ENCODE measurements at places on chromosomes 16 and 17.

DNA sequence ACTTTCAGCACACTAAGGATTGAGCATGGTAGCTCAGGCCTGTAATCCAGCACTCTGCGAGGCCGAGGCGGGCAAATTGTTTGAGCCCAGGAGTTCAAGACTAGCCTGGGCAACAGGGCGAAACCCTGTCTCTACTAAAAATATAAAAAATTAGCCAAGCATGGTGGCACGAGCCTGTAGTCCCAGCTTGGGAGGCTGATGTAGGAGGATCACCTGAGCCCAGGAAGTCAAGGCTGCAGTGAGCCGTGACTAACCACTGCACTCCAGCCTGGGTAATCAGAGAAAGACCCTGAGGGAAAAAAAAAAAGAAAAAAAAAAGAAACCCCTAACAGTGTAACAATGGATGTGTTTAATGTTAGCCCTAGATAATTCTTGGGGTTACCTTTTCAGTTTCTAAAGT is 24.0 kb downstream of the PARN start:
- DNase-seq = no peak

DNA sequence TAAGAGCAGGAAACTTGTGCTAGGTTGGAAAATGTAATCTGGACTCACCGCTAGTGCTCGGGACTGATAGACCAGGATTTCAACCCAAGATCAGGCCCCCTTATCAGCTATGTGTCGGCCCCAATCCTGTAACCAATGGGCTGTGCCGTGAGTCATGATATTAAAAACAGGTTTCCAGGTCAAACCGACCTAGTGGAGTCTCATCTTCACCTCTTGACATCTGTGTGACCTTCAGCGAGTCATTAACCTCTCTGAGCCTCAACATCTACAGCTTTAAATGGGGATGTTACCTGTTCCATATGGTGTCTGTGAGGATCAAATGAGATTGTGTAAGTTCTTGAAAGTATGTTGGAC is 512 bp downstream of the PMM2 start:
- peak; percentile 14 for DNase-seq

DNA sequence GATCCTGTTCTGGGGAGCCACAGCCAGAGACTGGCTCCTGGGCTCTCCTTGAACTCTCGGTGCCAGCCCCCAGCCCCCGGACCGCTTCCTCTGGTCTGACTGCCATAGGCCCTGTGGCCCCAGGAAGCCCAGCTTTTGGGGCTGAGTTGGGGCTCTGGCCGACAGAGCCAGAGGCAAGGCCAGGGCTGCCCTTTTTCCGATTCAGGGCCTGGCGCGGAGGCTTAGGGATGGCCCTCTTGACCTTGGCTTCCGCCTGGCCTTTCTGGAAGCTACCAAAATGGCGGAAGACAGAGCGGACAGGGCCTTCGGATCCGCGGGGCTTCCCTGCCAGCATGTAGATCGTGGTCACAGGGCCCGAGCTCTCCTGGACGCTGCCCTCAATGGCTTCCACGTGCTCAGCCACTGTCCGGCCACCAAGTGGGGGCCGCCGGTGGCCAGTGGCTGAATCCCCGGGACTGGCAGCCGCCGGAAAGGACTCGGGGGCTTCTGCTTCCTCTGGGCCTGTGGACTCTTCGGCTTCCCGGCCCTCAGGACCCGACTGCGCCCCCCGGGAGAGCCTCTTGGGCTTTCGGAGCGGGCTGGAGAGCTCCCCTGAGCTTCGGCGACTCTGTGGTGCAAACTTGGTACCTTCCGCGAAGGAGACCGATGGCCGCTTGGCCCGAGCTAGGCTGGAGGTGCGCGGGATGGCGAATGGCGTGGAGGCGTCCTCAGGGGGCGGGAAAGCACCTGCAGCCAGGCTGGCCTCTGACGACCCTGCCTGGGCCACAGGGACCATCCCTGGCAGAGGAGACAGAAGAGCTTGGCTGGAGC is 6.4 kb upstream of the SLC43A2 start:
- no peak for DNase-seq

DNA sequence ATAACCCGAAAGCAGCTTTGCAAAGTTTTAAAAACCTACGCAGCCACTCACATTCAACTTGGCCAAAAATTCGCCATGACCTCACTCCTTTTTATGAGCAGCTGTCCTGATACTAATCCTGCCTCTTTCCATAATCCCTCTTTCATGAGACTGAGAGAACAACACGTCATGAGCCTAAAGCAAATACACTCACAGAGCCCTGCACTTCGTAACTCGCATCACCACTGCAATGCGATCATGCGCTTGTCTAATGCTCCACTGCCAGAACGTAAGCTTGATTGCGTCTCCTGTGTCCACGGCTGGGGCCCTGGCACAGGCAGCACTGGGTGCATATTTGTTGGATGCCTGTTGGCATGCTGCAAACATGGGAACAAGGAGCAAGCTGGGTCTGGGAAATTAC is 36.2 kb downstream of the CDRT4 start:
- no peak for DNase-seq

DNA sequence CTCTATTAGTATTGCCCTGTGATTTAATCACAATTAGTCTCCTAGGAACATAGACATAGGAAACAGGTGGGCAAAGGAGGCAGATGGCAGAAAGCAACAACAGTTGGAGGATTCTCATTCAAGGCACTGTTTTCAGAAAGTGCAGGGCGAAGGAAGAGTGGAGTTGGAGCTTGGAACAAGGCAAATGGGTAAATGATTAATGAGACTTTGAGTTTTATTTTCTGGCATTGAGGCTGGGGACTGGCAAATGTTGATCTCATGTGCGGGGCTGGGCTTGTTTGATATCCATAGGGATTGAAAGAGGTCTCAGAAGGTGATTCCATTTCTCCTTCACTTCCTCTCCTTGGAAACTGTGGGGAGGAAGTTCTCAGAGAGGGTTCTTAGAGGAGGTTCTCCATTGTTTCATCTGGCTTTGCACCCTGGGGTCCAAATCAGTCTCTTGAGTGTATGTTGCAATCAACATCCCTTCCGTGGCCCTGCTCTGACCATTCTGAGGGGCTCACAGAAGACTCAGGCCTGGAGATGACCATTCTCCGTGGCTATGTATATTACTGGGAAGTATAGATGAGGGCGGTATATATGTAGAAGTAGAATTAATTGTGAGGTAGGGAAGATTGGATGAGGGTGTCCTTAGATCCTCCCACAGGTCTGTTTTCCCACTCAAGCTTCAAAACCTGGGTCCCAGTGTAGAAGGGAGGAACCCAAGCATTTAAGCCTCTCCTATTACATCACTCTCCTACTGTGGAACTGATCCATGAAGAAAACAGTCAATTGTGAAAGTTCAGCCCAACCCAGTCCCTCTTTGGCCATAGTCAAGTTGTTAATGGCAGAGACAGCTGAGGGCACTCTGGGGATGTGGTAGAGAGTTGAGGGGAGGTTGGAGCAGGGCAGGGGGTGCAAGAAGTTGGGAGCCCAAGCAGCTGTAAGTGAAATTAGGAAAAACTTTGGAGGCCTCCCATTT is 36.5 kb upstream of the SRSF1 start:
- DNase-seq = no peak

GRCh38 chr17:44314524-44314868 is 6.1 kb downstream of the RUNDC3A start:
- no peak for DNase-seq

DNA sequence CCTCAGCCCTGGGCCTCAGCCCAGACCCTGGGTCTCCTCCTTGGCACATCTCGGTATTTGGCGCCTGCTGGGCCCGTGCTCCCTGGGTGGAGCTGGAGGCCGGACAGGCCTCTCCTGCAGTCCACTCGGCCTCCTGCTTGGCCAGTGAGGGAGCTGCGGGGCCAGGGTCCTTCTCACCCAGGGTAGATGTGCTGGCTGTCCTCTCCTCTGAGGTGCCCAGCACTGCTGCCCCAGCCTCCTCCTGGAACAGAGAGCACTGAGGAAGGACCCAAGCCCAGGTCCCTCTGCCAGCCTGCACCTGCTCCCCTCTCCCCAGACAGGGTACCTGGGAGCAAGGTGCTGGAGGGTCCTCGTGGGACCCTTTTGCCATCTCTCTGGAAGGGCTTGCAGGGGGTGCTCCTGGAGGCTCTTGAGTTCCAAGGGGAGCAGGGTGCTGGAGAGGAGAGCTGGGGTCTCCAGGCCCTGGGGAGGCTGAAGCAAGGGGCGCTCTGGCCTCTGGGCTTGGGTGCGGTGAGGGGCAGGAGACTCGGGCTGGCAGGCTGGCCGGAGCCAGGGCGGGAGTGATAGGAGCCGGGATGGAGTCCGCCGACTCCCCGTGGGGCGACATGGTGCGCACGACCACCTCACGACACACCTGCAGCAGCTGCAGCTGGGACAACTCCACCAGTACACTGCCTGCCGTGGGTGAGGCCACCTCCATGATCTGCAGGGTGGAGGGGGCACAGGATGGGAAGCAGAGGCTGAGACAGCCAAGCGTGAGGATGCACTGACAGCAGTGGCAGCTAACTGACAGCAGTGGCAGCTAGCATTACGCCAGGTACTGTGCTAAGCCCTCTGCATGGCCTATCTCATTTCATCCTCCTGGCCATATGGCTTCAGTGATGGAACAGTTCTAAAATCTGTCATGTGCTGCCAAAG is 17.8 kb downstream of the TSPOAP1 start:
- no peak for DNase-seq

DNA sequence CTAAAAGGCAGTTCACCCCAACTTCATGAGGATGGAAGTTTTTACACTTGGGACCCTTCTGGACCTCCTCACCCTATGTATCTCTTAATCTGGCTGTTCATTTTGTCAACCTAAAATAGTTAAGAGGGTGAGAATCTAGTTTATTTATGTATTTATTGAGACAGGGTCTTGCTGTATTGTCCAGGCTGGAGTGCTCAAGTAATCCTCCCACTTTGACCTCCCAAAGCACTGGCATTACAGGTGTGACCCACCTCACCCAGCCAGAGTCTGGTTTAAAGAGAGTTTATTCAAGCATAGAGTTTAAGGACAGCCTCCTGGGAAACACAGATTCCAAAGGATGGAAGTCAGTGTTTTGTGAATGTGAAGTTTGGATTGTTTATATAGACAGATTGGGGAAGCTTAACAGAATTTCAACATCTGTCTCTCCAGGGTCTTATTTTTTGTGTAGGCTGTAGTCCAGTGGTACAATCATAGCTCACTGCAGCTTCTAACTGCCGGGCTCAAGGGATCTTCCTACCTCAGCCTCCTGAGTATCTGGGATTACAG is 8.0 kb upstream of the APPBP2 start:
- DNase-seq = no peak

DNA sequence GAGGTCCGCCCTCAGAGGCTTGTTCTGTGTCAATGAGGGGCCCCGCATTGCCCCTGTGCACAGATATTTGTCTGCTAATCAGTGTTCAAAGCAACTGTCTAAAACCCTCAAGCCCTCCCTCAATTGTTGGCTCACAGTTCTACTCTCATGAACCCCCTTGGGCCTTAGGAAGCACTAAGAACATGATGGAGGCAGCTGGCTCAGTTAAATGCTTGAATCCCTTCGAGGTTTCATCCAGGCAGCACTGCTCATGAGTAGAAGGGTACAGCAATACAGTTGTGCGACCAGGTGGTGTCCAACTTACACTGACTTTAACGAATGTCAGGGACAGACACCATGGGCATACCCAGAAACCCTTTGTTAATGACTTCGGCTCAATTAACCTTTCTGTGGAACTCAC is 89.2 kb upstream of the WSCD1 start:
- DNase-seq = no peak

DNA sequence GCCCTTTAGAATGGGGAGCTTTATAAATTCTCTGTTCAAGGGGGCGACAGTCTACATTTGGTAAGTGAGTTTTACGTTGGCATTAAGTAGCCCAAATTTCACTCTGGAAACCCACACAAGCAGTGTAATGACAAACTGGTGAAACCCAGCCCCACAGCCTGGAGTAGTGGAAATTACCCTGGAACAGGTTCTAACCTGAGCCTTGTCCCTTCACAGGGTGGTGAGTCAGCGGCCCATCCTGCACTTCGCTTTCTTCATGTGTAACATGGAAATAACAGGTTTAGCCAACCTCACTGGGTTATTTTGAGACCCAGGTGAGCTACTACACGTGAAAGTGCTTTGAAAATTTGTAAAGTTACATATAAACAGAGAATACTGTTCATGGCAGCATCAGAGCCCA is 3.5 kb upstream of the TLCD3A start:
- no peak for DNase-seq

DNA sequence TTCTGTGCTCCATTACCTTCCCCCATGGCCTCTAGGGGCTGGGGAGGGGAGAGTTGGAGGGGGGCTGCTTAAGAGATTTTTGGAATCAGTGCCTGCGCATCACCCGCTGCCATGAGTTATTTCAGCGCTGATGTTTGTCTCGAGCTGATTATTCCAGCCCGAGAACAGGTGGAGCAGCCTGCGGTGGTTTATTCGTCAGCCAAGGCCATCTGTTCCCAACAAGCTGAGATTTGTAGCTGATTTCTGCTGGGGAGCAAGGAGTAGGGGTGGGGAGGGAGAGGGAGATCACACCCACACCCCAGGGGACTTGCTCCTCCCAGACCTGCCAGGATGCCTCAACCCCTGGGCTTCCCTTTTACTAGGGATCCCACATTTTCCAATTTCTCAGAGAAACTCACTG is 23.1 kb downstream of the PIPOX start:
- DNase-seq = no peak

- DNase-seq = no peak
These were observed 477 bp upstream of the SLC47A1 start for GRCh38 chr17:19533036-19533717.

GRCh38 chr17:10292057-10292937 is 80.5 kb downstream of the MYH13 start:
- no peak for DNase-seq

Data from stimulated activated CD4-positive, alpha-beta T cell treated with anti-CD3 and anti-CD28 coated beads, Interleukin-15, amount 100 ng/mL, for 48 hours (primary cell).